ENCODE measurements at places on chromosomes 3 and 15.

DNA sequence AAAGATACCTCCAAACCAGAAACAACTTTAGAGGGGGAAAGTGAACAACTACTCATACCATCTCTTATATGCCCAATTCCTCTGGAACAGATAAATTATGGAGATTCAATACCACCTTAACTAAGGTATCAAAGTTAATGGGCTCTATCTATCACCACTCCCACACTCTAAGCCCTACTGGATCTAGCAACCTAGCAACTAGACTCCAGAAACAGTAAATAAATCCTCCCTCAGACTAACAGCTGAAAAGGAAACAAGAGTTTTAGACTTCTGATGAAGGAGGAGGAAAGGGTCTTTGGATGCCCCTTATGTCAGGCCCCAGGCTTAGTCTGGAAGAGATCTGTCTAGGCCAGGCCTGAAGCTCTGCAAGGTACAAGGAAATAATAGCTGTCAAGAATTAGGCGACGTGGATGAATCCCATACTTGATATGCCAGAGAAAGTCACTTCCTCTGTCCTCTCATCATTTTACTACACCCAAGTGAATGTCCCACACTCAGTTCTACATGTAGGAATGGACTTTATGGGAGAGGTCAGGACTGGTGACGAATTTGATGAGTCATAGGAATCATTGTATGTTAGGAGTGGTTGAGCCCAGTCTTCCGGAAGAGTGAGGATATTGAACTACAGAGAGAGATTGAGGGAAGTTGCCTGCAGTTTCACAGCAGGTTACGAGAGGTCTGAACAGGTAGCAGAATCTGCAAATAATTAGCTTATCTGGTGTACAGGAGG, 113.8 kb downstream of the AKAP13 start:
- DNase-seq: no peak

DNA sequence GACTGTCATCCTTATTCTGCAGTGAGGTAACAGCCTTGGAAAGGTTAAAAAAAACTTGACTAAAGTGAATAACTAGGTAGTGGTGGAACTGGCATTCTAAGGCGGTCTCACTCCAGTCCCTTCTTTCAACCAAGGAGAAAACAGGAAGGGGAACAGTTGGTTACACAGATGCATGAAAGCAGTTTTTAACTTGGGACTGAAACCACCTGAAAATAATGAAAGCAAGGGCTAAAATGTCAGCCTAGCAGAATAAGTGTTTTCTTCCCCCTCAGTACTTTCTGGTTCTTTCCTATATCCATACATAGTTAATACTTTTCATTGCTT, 748 bp upstream of the AVEN start:
- no peak for DNase-seq

- peak; percentile 62 for DNase-seq
These were observed 26.3 kb upstream of the MNS1 start for GRCh38 chr15:56491110-56491722.

DNA sequence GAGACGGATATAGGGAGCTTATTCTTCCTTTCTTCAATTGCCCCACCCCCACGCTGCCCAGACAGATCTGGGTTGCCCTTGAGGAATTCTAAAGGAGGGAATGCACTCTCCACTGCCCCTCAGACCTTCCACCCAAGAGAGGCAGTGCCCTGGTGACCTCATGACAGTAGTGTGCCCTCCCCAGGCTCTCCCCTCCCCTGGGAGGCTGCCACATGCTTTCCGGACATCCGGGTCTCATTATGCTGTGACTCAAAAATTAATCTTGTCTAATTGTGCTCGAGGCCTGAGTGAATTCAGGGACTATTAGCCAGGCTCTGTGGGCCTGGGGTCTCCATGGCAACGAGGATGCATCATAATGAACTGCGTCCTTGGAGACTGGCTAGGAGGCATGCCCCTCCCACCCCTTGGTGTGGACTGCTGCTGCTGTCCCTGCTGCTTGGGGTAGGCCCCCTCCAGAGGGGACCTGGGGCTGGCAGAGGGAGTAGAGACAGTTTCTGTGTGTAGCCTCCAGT, 20.8 kb downstream of the CORO2B start:
- peak; percentile 64 for DNase-seq

Data from anterior cingulate cortex (tissue), 58 donors.